ENCODE measurements at places on chromosomes 6 and 20. TPM values are rescaled to one million over a fixed set of nuclear protein-coding genes. Genes with fewer than 3 reads are reported as not detected.

- DNase-seq: no peak
- no peaks in the 10 kb centered on the region for H3K4me1 ChIP-seq
- no peak overlapping the region for H3K27ac ChIP-seq
- no peaks in the 10 kb centered on the region for H3K27me3 ChIP-seq
Measured at GRCh38 chr6:3291987-3292386, 33.2 kb downstream of the PSMG4 start.

GRCh38 chr6:36720251-36721141, 22.9 kb downstream of the RAB44 start:
- DNase-seq: no peak
- no peak overlapping the region for H3K27ac ChIP-seq
- no peaks in the 10 kb centered on the region for H3K36me3 ChIP-seq
- H3K27me3 ChIP-seq: no peaks in the 10 kb centered on the region

GRCh38 chr6:154535147-154535546, 24.7 kb upstream of the CNKSR3 start:
- H3K4me1 ChIP-seq: no peaks in the 10 kb centered on the region
- H3K27me3 ChIP-seq: no peaks in the 10 kb centered on the region
- H3K27ac ChIP-seq: no peak overlapping the region

- H3K4me3 ChIP-seq: no peak overlapping the region
- no peaks in the 10 kb centered on the region for H3K27me3 ChIP-seq
- H3K27ac ChIP-seq: peak overlapping the region; percentile 52
- H3K36me3 ChIP-seq: no peaks in the 10 kb centered on the region
- DNase-seq: no peak
Measured at GRCh38 chr6:82017773-82018172, 229.8 kb downstream of the IBTK start.

DNA sequence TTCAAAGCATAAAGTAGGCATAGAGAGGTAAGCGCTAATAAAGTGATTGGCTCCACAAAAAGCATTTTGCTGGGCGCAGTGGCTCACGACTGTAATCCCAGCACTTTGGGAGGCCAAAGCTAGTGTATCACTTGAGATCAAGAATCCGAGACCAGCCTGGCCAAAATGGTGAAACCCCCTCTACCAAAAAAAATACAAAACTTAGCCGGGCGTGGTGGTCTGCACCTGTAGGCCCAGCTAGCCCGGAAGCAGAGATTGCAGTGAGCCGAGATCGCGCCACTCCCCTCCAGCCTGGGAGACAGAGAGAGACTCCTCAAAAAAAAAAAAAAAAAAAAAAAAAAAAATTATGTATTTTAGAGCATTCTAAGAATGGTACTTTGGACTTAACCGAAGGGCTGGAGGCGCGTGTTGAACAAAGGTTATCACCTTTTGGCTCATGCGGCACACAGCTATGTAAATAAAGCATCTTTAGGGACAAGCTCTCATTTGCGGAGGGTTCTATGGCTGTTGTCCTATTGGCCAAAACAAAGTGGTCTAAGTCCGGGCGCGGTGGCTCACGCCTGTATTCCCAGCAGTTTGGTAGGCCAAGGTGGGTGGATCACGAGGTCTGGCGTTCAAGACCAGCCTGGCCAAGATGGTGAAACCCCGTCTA, 17.4 kb downstream of the HFE start:
- H3K27me3 ChIP-seq: no peaks in the 10 kb centered on the region
- H3K36me3 ChIP-seq: no peaks in the 10 kb centered on the region
- peak; percentile 81 for DNase-seq
- peak overlapping the region; percentile 92 for H3K27ac ChIP-seq
- peaks cover 7% of the 10 kb centered on the region for H3K4me1 ChIP-seq

GRCh38 chr6:17115251-17116116, 13.6 kb downstream of the STMND1 start:
- H3K27ac ChIP-seq: no peak overlapping the region
- no peak for DNase-seq
- no peaks in the 10 kb centered on the region for H3K27me3 ChIP-seq
- no peak overlapping the region for H3K4me3 ChIP-seq
- H3K4me1 ChIP-seq: no peaks in the 10 kb centered on the region

- no peak overlapping the region for H3K27ac ChIP-seq
- no peaks in the 10 kb centered on the region for H3K4me1 ChIP-seq
- no peak overlapping the region for H3K4me3 ChIP-seq
- no peak for DNase-seq
- H3K27me3 ChIP-seq: peaks cover 2% of the 10 kb centered on the region
Measured at GRCh38 chr6:16868968-16869367, 107.7 kb upstream of the ATXN1 start.

- H3K36me3 ChIP-seq: peaks cover 93% of the 10 kb centered on the region
- no peak overlapping the region for H3K4me3 ChIP-seq
- H3K27me3 ChIP-seq: no peaks in the 10 kb centered on the region
- DNase-seq: no peak
Measured at GRCh38 chr6:33778444-33779121, 10.3 kb downstream of the LEMD2 start.

The TMEM151B gene
- 3.1 TPM for polyA plus RNA-seq

The IGF2R gene
- 4.9 TPM for polyA plus RNA-seq
